ENCODE measurements at places on chromosomes 3 and 15.

DNA sequence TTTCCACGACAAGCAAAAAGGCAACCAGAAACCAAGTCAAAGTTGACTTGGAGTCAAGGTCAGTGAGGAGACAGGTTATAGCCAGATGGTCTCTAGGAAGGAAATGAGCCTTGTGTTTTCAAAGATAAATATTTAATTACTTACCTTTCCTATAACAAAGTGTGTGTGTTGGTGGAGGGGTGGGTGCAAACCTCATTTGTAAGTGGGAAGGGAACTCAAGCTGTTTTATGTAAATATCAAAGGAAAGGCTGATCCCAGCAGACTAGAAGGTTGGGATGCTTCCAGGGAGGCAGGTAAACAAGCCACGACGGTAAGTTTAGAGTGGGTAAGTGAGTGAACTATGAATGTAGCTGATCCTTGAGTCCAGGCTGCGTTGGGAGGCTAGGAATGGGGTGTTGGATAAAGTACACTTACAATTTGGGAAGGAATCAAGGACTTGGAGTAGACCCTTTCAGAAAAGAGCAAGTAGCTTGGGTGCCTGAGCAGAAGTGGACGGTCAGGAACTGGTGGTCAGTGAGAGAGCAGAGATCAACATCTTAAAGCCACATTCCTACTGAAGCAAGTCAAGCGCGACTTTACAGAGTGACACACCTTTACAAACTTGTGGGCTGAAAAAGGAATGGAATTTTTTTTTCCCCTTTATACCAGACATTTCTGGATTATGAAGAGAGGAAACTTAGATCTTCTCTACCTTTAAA, 82.0 kb upstream of the TBL1XR1 start:
- DNase-seq, result no peak

DNA sequence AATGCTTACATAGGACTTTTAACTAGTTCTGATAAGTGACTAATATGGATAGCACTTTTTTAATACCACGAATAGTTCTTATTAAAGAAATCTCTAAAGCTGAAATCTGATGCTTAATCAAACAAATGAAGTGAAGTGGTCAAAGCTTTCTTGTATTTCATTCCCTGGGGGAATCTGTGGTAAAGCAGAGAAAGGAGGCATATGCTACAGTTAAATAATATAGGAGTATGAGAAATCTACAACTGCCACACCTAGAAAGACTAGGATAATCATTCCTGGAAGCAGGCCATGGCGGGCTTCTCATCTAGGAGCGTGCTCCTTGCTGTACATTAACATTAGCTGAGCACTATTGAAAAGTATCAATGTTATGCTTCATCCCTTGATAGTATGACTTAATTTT, 835.7 kb downstream of the OTOL1 start:
- no peak for DNase-seq

DNA sequence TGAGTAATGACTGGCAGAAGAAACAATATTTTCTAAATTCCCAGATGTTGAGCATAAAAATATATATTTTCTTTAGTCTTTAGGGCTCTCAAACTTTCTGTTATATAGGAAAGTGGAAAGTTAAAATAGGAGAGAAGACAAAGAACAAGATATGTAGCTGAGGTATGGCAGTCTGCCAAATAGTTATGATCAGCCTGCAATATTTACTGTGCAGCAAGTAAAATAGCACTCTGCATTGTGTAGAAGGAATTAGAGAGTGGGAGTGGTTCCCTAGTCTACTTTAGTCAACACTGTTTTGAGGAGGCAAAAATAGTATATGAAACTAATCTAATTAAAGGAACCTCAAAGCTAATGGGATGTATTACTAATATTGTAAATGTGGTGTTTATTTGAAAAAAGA, 978.1 kb upstream of the ALCAM start:
- DNase-seq, result no peak

- no peak for DNase-seq
These were observed 176.7 kb downstream of the CHL1 start for GRCh38 chr3:373193-373779.

DNA sequence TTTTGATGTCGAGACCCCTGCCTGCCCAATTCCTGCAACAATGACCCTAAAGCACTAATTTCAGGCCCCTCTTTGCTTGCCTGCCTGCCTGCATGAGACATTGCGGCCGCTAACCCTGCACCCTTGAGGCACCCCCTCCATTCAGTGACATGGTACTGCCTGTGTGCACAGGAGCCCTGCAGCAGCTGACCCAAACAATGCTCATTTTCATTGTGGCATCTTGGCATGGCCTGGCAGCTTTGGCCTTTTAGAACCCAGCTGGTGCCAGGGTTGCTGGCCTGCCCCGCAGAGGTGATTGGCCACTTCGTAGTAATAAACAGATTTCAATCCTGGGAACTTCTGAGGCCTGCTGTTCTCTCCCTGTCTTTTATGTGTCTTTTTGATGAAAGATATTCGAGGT, 33.8 kb downstream of the SLCO3A1 start:
- DNase-seq, result no peak
